ENCODE measurements at places on chromosomes 2 and 18. TPM values are rescaled to one million over a fixed set of nuclear protein-coding genes. Genes with fewer than 3 reads are reported as not detected.

DNA sequence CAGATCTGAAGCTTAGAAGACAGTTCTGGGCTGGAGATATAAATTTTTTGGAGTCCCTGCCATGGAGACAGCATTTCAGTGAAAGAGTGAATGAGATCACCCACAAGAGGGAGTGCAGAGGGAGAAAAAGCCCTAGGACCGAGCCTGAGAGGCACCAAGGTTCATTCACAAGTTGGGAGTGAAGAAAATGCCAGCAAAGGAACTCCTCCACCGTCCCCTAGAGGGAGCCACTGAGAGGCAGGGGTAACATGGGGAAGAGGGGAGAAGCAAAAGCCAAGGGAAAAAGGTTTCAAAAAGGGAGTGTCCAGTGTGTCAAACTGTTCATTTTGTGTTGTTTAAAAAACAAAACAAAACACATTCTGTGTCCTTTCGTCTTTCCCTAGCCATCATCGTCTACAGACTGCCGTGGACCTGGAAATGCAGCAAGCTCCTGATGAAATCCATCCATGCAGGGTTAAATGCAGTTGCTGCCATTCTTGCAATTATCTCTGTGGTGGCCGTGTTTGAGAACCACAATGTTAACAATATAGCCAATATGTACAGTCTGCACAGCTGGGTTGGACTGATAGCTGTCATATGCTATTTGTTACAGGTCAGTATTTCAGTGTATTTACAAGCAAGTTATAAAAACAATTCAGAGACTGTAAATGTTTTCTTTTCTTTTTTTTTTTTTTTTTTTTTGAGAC, 19.1 kb downstream of the CYBRD1 start:
- no peak for DNase-seq

GRCh38 chr18:58390399-58390798, 238.5 kb downstream of the ALPK2 start:
- no peak for DNase-seq

DNA sequence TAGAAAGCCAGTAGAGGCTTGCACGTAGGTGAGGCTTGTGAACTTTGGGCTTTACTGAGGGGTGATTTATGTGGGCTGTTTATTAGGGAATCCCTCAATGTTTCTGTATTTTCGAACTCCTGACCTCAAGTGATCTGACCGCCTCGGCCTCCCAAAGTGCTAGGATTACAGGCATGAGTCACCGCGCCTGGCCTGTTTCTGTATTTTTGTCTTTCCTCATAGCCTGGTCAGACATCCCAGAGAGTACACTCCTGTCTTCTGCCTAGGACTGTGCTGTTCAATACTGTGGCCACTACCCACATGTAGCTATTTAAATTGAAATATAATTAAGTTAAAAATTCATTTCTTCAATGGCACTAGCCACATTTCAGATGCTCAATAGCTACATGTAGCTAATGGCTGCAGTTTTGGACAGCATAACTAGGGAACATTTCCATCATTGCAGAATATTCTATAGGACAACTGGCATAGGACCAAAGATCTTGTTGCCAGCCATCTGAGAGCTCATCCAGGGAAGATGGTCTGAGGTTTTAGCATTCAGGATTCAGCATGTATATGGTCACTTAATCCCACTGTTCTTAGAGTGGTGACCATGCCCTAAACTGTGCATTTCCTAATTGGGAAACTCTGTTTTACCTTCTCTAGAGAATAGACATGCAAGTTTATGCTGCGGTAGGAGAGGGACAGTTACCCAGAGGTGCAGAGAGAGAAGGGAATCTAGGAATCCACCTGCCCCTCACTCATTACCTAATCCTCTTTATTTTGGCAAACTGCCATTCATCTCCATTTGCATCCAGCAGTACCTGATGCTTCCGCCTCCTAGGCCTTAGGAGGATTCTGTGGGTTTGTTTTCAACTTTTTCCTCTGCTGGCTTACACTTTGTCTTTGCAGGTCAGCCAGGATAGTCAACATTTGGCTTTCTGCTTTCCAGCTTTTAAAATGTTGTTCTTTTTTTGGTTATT, 64.4 kb downstream of the LCLAT1 start:
- peak; percentile 94 for DNase-seq

The FOXD4L1 gene
- total RNA-seq, result under 0.01 TPM

The PRSS56 gene
- not detected for total RNA-seq

All from fibroblast of villous mesenchyme (primary cell).